Small intestine (tissue), 16 donors: ENCODE measurements at places on chromosomes 6 and 20. TPM values are rescaled to one million over a fixed set of nuclear protein-coding genes. Genes with fewer than 3 reads are reported as not detected.

- no peak for DNase-seq
Measured at GRCh38 chr20:57881466-57882385, 171.9 kb upstream of the PMEPA1 start.

The PPIL6 gene
- 4.8 TPM for polyA plus RNA-seq

The MLIP gene
- polyA plus RNA-seq, result 5.1 TPM

- no peak for DNase-seq
Measured at GRCh38 chr6:68427630-68428029, 207.5 kb upstream of the ADGRB3 start.

The GGTLC1 gene
- not detected for polyA plus RNA-seq

DNA sequence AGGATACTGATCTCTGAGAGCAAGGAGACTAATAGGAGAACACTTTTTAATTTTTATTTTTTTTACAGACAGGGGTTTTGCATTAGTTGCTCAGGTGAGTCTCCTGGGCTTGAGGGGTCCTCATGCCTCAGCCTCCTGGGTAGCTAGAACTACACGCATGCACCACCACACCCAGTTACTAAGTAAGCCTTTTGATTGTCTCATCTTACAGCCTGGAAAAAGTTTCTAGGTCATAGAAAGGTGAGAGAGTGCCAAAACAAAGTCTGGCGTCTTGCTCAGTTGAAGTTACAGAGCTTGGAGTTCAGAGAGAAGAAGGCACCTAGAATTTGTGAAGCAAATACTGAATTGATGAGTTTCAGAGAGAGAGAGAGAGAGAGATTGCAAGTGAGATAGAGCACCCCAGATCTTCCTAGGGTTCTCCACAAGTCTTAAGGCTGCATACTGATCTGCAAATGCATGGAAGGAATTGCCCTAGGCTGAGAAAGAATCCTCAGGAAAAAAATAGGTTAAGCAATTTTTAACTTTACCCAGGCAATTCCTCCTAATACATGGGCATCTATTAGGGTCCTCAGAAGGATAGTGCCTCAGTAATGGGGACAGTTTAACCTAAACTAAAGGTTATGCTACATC, 37.6 kb upstream of the PHIP start:
- DNase-seq, result no peak

The SUMO4 gene
- not detected for polyA plus RNA-seq

DNA sequence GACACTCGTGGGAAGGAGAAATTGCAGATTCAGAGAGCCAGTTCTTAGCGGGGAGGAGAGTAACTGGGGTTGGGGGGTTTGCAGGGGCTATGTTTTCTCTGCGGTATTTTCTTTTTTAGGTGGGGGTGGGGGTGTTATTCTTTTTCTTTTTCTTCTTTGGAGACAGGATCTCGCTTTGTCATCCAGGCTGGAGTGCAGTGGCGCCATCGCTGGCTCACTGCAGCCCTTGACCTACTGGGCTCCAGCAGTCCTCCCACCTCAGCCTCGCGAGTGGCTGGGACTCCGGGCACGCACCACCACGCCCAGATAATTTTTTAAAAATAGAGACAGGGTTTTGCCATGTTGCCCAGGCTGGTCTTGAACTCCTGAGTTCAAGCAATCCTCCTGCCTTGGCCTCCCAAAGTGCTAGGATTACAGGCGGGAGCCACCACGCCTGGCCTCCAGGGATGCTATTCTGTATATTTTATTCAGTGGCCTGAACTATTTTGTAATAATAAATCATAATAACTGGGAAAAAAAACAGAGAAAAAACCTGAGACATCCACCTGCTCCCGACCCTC, 57.3 kb downstream of the UBE2V1 start:
- DNase-seq, result no peak

DNA sequence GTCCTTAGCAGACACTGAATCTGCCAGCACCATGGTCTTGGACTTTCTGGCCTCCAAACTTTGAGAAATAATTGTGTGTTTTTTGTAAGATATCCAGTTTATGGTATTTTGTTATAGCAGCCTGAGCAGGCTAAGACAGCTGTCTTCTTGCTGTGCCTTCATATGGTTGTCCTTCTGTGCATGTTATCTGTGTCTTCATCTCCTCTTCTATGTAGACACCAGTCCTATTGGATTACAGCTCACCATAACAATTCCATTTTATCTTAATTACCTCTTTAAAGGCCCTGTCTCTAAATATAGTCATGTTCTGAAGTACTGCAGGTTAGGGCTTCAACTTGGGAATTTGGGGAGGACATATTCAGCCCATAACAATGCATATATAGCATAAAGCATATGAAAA, 44.3 kb upstream of the REV3L start:
- no peak for DNase-seq

The FOXQ1 gene
- 0.54 TPM for polyA plus RNA-seq

DNA sequence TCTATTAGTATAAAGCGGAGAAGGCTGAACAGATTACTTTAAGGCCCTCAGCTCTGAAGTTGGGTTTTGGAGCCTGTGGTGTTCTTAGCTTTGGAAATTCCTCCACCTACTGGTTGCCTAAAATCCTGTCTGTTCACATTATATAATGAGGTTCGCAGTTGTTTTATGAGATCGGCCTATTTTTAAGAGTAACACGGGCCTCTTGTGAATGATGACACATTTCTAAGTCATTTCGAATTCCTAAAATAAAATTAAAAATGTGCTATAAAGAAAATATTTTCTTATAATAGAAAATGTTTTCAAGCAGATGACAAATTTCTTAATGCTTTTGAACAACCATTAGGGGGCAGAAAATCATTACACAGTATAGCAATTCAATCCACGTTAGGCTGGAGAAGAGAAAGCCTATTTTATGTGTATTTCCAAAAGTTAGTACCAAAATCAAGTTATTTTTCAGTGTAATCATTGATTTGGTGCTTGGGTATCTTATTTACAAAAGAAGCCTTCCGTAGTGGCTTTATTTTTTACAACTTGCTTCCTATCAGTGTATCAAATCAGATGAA, 15.8 kb upstream of the FAM8A1 start:
- peak; percentile 69 for DNase-seq

DNA sequence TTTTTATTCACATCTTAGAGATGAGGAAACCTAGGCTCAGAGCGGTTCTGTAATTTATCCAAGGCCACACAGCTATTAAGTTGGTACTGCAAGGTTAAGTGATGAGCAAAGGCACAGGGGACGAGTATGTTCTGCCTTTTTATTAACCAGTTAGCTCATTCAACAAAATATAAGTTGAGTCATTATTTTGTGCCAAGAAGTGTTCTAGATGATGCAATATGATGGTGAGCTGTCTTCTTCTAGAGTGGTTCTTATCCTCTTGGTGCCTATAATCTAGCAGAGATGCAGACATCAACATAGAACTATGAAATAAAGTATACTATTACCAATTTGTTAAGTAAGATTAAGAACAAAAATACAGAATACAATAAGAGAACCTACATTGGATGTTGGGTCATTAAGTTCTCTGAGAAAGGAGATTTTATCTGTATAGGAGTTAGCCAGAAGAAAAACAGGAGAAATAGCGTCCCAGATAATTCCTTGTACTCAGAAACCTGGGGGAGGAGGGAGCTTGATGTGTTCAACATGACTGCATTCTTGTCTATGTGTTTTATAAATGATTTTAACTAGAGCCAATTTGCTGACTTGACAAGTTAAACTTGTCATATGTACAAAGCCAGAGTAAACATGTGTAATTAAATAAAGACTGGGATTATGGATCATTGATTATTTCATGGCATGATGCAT, 122.3 kb downstream of the TBXT start:
- DNase-seq, result no peak

DNA sequence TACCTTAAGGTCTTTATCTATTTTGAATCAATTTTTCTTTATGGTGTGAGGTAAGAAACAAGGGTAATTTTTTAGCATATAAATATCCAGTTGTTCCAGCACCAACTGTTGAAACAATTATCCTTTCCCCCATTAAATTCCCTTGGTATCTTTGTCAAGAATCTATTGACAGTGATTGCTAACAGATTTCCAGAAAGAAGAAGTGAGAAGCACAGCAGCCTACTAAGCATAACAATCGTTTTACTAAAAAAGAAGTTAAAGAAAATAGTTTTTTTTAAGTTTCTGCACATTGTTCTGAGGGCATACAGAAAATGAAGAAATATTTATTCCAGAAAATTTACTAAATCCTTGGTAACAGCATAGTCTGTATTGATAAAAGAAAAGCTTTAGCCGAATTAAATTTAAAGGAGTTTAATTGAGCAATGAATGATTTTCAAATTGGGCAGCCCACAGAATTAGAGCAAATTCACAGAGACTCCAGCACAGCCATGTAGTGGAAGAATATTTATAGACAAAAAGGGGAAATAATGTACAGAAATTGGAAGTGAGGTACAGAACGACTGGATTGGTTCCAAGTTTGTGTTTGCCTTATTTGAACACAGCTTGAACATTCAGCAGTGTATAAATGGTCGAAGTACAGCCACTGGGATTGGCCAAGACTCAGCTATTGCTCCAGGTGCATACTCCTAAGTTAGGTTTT, 97.9 kb upstream of the UST start:
- DNase-seq, result no peak

- DNase-seq, result no peak
Measured at GRCh38 chr20:47280668-47281067, 75.8 kb downstream of the ZMYND8 start.

The C20orf141 gene
- not detected for polyA plus RNA-seq

DNA sequence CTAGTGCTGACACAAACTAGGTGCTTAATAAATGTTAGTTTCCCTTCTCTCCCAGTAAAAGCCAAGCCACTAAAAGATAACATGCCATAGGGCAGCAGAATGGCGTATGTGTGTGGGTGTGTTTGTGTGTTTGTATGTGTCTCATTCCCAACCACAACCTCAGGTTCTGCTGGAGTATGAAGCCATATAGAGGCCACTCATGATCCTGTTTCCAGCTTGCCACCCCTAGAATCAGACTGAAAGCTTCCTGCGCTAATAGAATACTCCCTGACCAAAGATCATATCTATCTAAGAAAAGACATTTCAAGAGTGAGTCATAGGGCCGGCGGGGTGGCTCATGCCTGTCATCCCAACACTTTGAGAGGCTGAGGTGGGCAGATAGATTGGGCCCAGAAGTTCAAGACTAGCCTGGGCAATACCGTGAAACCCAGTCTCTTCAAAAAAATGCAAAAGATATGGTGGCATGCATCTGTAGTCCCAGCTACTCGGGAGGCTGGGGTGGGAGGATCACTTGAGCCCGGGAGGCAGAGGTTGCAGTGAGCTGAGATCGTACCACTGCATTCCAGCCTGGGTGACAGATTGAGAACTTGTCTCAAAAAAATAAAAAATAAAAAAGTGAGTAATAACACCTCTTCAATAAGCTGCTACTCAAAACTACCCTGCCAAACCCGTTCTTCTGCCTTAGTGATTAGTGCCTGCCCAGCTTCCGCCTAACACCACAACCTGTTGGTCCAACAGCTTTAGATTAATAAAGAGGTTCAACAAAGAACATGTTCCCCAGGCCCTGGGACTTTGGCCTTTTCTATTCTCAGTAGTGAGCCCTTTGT, 11.8 kb upstream of the SNRPC start:
- peak; percentile 97 for DNase-seq

DNA sequence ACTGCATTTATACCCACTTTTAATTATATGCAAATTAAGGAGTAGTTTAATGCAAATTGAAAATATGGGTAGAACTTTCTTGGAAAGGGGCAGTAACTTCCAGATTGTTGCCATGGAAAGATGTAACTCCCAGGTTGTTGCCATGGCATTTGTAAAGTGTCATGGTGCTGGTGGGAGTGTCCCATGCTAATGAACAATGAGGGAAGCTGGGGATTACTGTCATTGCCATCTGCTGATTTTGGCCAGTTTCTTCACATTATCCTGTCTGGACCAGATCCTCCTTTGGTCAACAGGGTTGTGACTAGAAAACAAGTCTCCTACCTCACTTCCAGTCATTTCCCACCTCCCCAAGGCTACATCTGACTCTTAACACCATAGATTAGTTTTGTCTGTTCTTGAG, 45.4 kb upstream of the FERMT1 start:
- DNase-seq, result no peak

The AIG1 gene
- polyA plus RNA-seq, result 56.6 TPM

The DDO gene
- polyA plus RNA-seq, result 8.1 TPM

- no peak for DNase-seq
Measured at GRCh38 chr6:128558021-128558420, 37.6 kb upstream of the PTPRK start.

GRCh38 chr6:156392648-156393047, 384.5 kb upstream of the ARID1B start:
- no peak for DNase-seq

The CFAP61 gene
- 0.18 TPM for polyA plus RNA-seq

DNA sequence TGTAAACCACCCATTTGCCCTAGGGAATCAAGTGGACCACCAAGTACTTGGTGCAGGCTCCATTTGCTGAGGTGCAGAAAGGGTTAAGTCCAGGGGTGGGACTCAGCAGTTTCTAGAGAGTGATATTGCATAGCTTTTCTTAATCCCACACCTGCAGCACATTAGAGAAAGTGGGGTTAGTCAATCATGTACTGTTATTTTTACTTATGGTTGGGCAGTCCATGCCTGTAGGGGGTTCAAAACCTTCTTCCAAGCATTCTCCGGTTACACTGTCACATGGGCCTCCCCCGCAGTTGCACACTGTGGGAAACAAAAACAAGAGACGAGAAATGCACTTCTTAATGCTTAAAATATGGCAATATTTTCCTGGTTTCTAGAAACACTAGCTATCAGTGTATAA, 65.5 kb downstream of the LAMA4 start:
- no peak for DNase-seq

DNA sequence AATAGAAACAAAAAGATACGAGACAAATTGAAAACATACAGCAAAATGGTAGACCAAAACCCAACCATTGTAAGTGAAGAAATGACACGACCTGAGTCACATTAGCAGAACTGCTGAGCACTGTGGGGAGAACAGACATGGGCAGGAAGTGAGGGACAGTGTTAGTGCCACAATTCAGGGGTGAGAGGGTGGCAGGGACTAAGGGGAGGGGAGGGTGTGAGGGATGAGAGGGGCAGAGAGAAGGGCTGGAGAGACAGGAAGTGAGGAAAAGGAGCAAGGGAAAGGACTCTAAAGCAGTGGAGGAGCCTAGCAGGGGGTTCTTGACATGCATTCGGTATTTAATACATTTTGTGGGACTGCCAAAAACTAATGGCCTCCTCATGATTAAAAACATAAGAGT, 45.0 kb upstream of the TRIM26 start:
- DNase-seq, result no peak

The DNAH8 gene
- not detected for polyA plus RNA-seq

GRCh38 chr20:60365064-60365666, 406.9 kb downstream of the CDH26 start:
- peak; percentile 6 for DNase-seq
